Non-pigmented ciliary epithelial cell (primary cell): ENCODE measurements at places on chromosomes 16 and 17.

GRCh38 chr17:1714980-1715802 lies 5.0 kb upstream of the TLCD2 start:
- no peak for DNase-seq

GRCh38 chr17:62666061-62666800 lies 38.8 kb downstream of the MRC2 start:
- DNase-seq: no peak

- no peak for DNase-seq
Measured at GRCh38 chr16:30967795-30968194, 10.2 kb downstream of the SETD1A start.

DNA sequence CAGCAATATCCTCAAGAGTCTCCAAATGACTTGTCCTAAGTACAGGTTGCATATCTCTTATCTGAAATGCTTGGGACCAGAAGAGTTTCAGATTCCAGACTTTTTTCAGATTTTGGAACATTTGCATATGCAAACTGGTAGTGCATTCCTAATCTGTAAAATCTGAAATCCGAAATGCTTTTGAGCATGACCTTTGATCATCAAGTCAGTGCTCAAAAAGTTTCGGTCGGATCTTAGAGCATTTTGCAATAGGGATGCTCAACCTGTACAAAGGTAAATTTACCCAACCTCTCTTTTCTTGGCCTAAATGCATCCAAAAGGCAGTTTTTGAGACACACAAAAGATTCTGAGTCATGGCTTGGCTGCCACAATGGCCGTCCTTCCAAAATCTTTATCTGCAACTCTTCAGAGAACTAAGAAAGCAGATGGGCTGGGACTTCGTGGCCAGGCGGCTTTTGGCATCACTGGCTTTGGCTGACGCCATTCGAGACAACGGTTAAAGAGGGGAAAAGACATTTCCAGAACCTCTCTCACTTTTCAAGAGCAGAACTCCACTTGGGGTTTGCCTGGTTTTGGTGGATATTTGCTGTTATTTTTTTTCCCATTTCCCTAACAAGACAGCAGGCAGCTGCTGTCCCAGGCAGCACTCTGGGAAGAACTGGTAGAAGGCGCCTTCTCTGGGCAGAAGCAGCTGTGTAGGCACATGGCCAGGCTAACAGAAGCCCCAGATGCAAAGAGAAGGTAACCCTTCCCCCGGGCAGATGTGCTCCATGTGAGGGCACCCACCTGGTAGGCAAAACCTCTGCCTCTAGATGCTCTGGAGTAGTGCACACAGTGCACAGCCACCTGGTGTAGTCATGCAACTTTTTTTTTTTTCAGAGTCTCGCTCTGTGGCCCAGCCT lies 8.9 kb downstream of the CPPED1 start:
- no peak for DNase-seq
